ENCODE measurements at places on chromosomes 6 and 20.

DNA sequence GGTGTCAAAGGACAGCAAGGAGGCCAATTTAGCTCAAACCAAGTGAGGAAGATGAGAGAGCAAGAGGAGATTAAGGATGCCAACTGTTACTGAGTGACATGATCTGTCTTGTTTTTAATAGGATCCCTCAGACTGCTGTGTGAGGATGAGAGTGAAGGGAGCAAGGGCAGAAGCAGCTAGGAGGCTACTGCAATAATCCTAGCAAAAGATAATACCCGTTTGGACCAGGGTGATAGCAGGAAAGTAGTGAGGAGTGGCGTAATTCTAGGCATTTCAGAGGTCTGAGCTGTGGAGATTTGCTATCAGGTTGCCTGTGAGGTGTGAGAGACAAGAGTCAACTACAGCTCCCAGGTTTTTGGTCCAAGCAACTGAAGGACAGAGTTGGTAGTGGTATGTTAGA lies 14.7 kb downstream of the UBE2V1 start:
- no peak for DNase-seq

GRCh38 chr6:19102936-19103335 lies 715.8 kb downstream of the RNF144B start:
- DNase-seq: no peak

DNA sequence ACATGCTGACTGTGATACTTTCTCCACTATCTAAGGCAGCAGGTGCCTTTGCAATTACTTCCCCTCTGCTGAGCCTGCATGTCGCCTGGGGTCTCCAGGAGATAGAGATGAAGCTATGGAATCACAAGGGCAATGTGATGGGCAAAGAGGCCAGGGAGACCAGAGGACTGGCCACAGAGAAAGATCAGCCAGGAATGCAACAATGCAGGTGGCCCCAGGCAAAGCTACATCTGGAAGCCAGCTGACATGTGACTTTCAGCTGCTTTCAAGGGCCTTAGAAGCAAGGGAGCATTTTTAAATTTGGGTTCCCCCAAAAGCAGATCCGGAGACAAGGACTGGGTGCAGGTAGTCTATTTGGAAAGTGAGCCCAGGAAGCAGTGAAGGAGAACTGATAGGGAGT lies 107.9 kb upstream of the SRSF6 start:
- DNase-seq: no peak

DNA sequence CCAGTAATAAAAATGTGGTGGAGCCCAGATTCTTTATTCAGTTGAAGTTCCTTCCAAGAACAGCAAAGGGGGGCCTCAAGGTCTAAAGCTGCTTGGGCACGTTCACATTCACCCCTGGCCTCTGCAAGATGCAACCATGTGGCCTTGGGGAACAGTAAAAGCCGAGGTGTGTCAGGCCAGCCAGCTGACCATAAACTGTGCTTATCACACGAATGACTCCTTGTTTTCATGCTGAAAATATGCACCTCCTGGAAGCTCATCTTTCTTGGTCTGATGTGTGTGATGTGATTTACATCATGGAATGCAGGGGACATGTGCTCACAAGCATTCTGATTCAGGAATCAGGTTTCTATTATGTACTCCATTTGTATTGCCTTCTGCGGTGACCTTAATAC lies 211.6 kb upstream of the MARCKS start:
- no peak for DNase-seq

DNA sequence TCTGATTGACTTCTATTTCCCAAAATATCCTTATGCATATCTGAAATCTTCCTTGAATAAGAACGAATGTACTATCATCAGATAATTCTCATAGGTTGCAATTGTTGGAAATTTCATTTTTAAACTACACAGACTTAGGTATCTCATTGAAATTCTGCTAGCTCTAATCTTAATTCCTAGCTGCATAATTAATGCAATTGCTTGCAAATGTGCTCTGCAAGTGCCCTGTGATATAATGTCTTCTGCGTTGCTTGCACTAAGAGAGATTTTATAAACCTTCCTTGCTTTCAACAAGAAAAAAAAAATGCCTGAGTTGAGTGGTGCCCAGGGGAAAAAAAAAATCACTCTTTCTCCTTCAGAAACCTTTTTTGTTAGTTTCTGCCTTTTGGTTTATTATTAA lies 354.9 kb downstream of the TFAP2A start:
- DNase-seq: no peak

Data from stimulated activated CD8-positive, alpha-beta memory T cell treated with anti-CD3 and anti-CD28 coated beads, Interleukin-7, amount 100 ng/mL, for 1 hour (primary cell).